ENCODE measurements at places on chromosomes 1 and 21. TPM values are rescaled to one million over a fixed set of nuclear protein-coding genes. Genes with fewer than 3 reads are reported as not detected.

- no peak for DNase-seq
These were observed 5.0 kb downstream of the TAF5L start for GRCh38 chr1:229620876-229621275.

- no peak for DNase-seq
These were observed 191.4 kb downstream of the FOXD2 start for GRCh38 chr1:47629201-47629600.

- DNase-seq: no peak
These were observed 8.2 kb upstream of the TNFRSF25 start for GRCh38 chr1:6473974-6474814.

- DNase-seq: no peak
These were observed 40.2 kb upstream of the DMRTB1 start for GRCh38 chr1:53419034-53419433.

GRCh38 chr1:101128211-101128727, 102.7 kb upstream of the DPH5 start:
- no peak for DNase-seq

The FCRLA gene
- total RNA-seq: 0.17 TPM

All from activated naive CD8-positive, alpha-beta T cell treated with anti-CD3 and anti-CD28 coated beads, Interleukin-2, amount 10 ng/mL, durations not matched to agents 7 days and 5 days (primary cell).